ENCODE measurements at places on chromosomes 12 and 14. TPM values are rescaled to one million over a fixed set of nuclear protein-coding genes. Genes with fewer than 3 reads are reported as not detected.

DNA sequence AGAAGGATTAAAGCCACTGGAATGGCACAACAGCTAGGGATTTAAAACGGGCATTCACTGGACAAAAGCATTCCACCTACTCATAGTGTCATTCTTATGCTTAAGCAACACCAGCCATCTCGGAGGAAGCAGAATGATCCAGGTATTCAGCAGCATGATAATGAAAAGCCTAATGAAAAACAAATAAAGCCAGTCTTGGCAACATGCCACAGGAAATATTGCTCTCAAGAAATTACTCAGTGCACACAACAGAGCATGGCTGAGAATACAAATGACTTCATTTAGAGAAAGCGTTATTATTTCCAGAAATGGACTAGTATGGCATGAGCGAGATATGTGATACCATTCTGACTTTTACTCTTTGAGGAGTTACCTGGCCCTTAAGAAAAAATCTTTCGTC lies 442.2 kb downstream of the APAF1 start:
- DNase-seq: no peak

GRCh38 chr12:44717612-44718011 lies 158.5 kb downstream of the NELL2 start:
- DNase-seq: no peak

DNA sequence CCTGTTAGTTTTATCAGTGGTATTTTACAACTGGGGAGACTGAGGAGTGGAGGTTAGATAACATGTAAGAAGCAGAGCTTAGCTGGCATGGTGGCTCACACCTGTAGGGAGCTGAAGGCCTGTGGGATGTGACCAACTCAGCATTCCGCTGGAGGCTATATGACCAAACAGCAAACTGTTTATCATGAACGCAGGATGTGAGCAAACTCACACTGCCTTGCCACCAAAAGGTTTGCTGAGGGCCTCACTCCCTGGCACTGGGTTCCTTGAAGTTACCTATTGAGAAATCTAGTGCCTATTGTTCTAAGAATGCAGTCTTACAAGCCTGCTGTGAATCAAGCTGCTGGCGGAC lies 23.4 kb downstream of the JKAMP start:
- DNase-seq: no peak

GRCh38 chr14:87990682-87991081 lies 2.3 kb downstream of the GALC start:
- DNase-seq: no peak

DNA sequence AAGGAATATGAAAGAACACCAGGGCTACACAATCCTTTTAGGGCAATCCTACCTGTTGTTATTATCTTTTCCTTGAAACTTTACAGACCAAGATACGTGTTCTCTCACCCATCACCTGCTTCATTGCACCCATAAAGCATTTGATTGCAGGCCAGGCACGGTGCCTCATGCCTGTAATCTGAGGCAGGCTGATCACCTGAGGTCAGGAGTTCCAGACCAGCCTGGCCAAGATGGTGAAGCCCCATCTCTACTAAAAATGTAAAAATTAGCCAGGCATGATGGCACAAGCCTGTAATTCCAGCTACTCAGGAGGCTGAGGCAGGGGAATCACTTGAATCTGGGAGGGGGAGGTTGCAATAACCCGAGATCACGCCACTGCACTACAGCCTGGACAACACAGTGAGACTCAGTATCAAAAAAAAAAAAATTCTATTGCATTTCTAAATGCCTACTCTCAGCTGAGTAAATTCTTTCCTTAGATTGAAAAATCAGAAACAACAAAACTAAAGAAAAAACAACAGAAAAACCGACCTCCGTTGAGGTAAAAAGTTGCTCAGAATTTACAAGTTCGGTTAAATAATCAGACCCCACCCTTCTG lies 183.7 kb upstream of the TMEM132C start:
- no peak for DNase-seq

- no peak for DNase-seq
These were observed 4.3 kb downstream of the PAX9 start for GRCh38 chr14:36665887-36666415.

DNA sequence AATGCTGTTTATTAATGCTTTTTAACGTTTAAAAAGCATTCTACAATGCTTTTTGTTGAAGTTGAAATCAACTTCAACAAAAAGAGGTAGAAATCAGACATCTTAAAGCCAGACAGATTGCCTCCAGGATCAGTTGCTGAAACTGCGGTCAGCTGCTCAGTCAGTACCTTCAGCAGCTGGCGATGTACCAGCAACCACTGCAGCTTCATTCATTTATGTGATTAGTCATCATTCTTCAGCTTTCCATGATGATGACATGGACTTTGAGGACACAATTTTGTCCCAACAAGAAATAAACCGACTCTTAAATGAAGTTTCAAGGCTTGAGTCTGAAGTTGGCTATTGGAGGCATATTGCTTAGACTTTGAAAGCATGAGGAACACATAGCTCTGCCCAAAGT lies 31.5 kb upstream of the NUAK1 start:
- DNase-seq: no peak

- no peak for DNase-seq
These were observed 3.2 kb upstream of the SPTSSA start for GRCh38 chr14:34465069-34465859.

- no peak for DNase-seq
These were observed 5.6 kb upstream of the TTC9 start for GRCh38 chr14:70635971-70636595.

- no peak for DNase-seq
These were observed 13.2 kb downstream of the SLC2A14 start for GRCh38 chr12:7859552-7859951.

GRCh38 chr12:100738086-100738485 lies 56.5 kb upstream of the ANO4 start:
- DNase-seq: no peak

DNA sequence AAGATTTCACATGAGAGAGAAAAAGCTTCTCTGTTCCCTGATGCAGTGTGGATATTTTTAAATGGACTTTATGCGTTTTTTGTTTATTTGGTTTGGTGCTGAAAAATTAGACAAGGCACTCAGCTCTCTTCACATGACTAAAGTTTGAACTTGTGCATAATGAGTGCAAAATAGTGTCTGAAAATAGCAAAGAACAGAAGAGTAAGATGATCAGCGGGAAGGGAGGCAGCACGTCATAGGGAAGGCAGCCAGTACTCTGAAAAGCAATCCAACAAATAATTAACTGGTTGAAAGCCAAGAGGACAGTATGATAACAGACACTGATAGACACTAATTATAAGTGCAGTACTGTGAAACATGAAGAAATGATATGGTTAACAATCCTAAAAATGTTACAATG lies 46.6 kb upstream of the CDKN3 start:
- no peak for DNase-seq

GRCh38 chr12:103827911-103828391 lies 13.1 kb downstream of the NT5DC3 start:
- DNase-seq: no peak

- no peak for DNase-seq
These were observed 1766.9 kb upstream of the SEL1L start for GRCh38 chr14:83300476-83301064.

DNA sequence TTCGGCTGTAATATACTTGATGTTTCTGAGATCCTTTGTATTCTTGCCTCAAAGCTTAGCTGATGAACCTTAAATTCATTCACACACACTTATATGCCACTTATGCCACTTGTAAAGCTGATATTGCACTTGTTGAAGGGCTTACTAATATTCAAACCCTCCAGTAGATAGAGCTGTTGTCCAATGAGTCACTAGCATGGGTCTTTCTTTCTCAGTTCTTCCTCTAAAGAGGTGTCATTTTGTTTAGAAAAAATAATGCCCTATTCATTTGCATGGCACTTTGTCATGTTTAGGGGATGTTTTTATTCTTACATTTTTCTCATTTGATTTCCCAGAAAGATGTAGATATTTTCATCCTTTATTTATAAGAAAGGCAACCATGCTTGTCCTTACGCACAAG lies 56.4 kb downstream of the MON2 start:
- no peak for DNase-seq

DNA sequence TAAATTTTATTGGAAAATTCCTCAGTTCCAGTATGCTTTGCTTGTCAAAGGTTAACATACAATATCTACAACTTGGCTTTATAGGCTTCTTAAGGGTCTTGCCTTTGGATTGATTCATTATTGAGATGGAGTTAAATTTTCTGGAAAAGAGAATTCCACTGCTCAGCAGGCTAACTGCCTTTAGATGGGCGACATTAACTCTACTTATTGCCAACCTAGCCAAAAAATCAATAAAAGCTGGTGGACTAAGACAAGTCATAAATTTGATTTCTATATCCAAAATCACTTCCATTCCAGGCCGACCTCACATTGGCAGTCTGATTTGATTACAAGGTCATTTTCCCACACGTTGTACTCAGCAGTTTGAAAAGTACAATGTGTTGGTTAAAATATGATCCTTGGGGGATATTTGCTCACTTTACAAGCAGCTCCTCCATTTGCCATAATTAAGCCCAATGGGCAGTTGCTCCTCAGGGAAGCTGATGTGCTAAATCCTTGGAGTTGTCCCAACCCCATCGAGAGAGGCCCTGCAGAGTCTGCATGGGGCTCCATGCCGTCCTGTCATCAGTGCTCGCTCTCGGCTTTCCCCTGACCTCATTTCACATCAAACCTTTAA lies 36.1 kb upstream of the CRY1 start:
- DNase-seq: no peak

DNA sequence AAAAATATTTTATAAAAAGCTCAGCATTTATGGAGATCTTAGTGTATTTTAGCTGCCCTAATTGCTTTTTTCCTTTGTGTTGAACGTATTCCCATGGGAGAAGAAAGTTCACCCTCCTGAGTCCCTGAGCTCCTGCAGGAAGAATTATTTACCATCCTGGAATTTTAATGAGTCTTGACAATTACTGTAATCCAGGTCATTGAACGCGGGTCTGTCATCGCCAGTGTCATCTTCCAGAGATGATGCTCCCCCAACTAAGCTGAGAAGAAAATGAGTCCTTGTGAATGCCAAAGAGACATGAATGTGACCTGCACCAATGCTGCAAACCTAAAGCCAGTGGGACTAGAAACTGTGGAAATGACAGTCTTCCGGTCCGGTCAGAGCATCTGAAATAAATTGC lies 129.5 kb downstream of the FBXL14 start:
- no peak for DNase-seq

DNA sequence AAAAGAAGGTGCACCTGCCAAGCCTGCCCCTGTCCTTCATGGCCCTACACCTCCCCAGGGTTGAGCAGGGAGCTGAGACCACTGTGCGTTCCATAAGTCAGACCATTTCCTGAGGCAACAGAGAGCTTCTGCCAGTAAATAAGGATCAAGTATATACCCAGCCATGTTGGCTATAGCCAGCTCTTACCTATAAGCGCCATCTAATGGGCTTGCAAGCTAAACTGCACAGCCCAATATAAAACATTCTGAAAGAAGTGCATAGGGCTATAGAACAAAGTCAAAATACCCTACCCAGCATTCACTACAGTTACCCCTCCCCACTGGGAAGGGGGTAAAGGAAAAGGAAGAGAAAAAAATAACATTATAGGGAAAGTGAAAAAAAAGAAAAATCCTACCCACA lies 59.3 kb upstream of the SCAF11 start:
- DNase-seq: no peak

DNA sequence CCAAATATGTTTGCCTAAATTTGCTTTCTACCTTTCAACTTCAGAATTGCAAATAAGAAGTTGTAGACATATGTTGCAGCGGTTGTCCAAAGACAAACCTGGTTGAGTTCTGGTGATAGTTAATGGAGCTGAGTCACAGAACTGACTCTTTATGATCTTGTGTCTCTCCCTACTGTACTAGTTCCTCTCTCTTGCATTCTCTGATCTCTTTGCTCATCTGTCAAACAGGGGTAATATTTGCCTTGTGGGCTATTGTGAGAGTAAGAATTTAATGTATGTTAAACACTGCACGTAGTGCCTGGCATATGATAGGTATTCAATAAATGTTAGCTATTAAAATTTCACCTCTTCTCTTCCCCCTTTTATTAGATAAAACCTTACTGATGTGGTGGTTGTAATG lies 283.5 kb upstream of the RGS6 start:
- no peak for DNase-seq

DNA sequence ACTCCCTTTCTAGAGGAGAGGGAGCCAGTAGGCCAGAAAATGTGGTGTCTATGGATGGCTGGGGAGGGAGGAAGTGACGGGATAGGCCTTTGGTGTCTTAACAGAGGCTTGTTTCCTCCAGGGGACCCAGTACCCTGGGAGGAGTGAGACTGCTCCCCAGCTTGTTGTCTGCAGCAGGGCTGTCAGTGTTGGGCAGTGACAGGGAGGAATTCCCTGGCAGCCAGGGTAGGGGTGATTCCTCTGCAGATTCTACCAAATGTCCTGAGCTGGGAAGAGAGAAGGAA lies 64.0 kb downstream of the GALNT16 start:
- DNase-seq: no peak

GRCh38 chr12:3722368-3722767 lies 30.5 kb downstream of the CRACR2A start:
- DNase-seq: peak; percentile 11

- DNase-seq: no peak
These were observed 133.1 kb downstream of the TMEM30B start for GRCh38 chr14:61147831-61148549.

GRCh38 chr14:50093496-50093895 lies 22.9 kb downstream of the VCPKMT start:
- DNase-seq: no peak

- no peak for DNase-seq
These were observed 189.7 kb downstream of the FSCB start for GRCh38 chr14:44317441-44317746.

Gene SIX1
- not detected for total RNA-seq

Gene KRT83
- not detected for total RNA-seq

Gene GAPDH
- 6,175 TPM for total RNA-seq

Gene BRI3BP
- total RNA-seq: 27.0 TPM

Gene ARHGEF25
- total RNA-seq: 0.37 TPM

Gene HOXC5
- total RNA-seq: not detected

Gene FAM90A1
- 0.10 TPM for total RNA-seq

Gene CAPZA3
- not detected for total RNA-seq

Gene ARHGAP9
- total RNA-seq: 248 TPM

Gene YLPM1
- total RNA-seq: 58.4 TPM

Gene ASIC1
- 27.9 TPM for total RNA-seq

Gene FOXG1
- not detected for total RNA-seq

Gene SNRPF
- total RNA-seq: 34.5 TPM

Gene NDRG2
- total RNA-seq: 7.6 TPM

Gene OR6C74
- not detected for total RNA-seq

Gene LIN7A
- total RNA-seq: not detected

Gene GSG1
- total RNA-seq: not detected

Gene RNF10
- 204 TPM for total RNA-seq

Gene SLC10A1
- not detected for total RNA-seq

All from activated CD8-positive, alpha-beta T cell treated with anti-CD3 and anti-CD28 coated beads, Interleukin-2, amount 10 ng/mL, durations not matched to agents 7 days and 5 days (primary cell).